ENCODE measurements at places on chromosomes 6 and 20.

DNA sequence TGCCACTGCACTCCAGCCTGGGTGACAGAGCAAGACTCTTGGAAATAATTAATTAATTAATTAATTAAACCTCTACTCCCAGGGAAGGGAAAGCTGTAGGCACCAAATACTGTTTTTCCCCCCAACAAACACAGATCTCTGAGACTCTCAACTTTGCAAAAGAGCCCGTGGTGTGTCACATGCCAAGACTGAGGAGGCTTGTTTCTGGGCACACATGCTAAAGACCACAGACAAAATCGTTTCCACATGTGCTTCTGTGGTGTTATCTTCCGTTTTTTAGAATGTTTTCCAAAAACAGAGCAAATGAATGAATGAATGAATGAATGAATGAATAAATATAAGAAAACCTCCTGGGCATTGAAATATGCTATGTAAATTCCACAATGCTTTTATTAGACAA, 55.6 kb upstream of the ATXN1 start:
- DNase-seq: no peak

DNA sequence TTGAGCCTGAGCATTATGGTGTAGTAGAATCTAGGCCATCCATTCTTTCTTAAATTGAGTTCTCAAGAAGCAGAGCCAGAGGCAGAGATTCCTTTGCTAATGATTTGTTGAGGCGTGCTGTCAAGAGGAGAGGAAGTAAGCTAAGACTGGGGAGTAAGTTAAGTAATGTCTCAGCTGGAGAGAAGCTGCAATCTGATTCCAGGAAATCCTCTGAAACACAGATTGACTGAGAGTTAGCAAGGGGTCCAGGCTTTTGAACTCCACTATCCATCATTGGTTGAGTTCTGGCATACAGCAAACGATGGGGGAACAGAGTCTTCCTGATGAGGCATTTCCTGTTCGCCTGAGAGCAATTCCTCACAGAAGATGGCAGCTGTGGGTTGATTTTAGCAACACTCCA, 207.4 kb upstream of the RAB32 start:
- no peak for DNase-seq

DNA sequence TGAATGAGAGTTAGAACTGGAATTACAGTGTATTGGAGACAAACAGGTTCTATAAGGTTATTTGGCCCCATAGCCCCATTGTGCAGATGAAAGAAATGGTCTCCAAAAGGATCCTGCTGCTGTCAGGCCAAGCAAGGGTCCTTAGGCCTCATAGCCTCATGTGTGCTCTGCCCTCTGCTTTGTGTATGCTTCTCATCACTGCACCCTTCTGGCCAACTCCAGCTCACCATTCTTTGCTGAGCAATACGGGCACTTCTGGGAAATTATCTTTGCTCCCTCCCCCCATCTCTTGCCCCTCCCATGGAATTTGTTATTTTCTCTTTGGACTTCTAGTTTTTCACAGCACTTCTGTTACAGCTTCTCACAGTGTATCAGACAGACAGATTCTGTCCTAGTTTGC, 298.8 kb downstream of the FOXA2 start:
- no peak for DNase-seq

- DNase-seq: no peak
Observed at GRCh38 chr20:11379257-11380011, 538.3 kb upstream of the BTBD3 start.

GRCh38 chr20:3925899-3926638, 36.9 kb downstream of the PANK2 start:
- DNase-seq: no peak

GRCh38 chr6:129525055-129525454, 184.9 kb downstream of the ARHGAP18 start:
- DNase-seq: no peak

GRCh38 chr6:119658917-119659316, 309.4 kb upstream of the MAN1A1 start:
- no peak for DNase-seq

DNA sequence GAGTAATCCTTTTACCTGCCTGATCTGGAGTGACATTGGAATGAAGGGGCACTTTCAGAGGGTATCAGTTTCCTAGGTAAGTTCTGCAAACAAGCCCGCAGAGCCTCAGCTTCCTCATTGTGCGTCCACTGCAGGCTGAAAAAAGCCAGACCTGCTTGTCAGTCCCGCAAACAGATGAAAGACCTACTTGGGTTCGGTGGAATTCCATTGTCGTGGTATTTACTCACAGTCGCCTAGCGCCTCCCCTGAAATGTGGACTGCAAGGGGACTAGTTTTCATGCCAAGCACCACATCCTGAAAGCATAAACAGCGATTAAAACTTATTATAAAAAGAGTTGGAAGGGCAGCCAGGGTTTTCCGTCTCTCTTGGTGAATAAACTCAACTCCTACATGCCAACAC, 121.5 kb downstream of the PAX1 start:
- DNase-seq: no peak

All from KBM-7 (cell line).